NCI-H146 (cell line): ENCODE measurements at places on chromosomes 11 and 22.

DNA sequence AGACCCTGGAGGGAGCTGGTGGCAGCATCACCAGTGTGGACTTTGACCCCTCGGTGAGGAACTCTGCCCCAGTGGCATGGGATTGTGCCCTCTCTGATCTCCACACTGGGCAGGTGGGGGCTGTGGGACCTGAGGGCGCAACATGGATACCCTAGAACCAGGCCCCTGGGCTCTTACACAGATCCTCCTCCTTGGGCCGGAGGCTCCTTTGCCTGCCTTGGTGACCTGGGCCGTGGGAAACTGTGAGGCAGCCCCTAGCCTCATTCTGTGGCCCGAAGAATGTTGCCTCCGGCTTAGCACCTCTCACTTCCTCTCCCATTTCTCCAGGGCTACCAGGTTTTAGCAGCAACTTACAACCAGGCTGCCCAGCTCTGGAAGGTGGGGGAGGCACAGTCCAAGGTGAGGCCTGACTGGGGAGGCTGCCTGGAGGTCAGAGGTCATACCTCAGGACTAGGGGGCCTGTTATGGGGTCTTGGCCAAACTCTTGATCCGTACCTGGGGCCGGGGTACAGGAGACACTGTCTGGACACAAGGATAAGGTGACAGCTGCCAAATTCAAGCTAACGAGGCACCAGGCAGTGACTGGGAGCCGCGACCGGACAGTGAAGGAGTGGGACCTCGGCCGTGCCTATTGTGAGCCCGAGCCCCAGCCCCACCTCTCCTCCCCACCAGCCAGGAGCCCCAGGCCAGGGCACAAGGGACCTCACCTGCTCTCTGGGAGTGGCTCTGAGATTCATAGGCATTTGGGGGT is 12.2 kb downstream of the ATG16L2 start:
- no peak for DNase-seq

DNA sequence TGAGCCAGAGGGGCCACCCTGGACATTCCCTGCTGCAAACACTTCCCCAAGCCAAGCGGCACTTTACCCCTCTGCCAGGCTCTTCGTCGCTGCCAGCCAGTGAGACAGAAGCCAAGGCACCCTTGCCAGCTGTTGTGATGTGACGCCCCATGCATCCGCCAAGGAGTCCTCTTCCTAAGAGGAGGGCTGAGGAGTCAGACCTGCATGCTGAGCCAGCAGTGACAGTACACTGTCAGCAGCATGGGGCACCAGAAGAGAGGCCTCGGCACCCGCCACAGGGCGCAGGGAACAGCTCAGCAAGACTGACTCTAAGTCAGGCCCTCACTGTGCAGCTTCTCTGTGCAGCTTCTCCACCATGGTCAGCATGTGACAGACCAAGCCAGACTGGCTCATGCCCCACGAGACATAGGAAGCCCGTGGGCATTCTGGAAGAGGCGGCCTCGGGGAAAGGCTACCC is 26.4 kb downstream of the VPS37C start:
- no peak for DNase-seq

GRCh38 chr11:134662629-134663360 is 250.8 kb upstream of the B3GAT1 start:
- no peak for DNase-seq

GRCh38 chr11:67499808-67500483 is 5.2 kb downstream of the PITPNM1 start:
- DNase-seq = no peak

GRCh38 chr11:45930031-45930794 is 7.8 kb downstream of the LARGE2 start:
- DNase-seq = peak; percentile 89

GRCh38 chr22:27820896-27821866 is 19.6 kb upstream of the MN1 start:
- DNase-seq = no peak

- DNase-seq = no peak
These were observed 205.1 kb upstream of the CADM1 start for GRCh38 chr11:115709297-115709696.

DNA sequence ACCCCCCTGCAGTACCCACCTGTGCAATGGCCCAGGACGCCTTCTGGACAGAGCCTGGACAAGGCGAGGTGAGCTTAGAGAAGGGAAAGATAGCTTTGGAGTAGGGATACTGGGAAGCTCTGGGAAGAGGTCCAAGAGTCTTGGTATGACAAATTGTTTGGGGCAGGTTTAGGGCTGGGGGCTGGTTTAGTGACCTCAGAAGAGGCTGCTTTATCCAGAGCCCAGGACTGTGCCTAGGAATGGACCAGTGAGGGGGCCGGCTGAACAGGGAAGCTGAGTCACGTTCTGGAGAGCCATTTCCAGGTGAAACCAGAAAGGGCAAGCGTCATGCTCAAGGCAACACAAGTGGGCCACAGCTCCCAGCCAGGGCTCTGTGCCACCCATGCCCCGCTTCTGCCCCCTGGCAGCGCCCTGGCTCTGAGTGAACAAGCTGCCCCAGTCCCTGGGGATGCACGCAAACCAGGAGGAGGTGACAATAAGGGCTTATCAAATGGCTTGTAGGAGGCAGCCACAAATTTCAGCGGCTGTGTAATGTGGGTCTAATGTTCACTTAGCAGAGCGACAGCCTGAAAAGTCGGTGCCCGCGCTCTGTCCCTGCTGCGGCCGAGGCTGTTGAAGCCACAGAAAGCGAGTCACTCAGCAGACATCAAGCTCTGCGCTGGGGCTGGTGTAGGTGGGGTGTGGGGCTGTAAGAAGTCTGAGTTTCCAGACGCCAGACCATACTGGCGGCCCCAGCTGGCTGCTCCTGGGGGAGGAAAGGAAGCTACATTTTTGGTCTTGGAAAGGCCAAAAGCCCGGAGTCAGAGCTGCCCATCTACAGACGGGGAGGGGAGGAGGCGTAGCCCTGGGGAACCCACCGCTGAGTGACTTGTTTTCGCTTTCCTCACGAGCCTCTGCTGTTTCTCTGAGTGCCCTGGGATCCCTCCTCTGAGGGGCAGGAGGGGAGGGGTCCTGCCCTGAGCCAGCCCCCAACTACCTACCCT is 18.3 kb upstream of the SYT7 start:
- no peak for DNase-seq

DNA sequence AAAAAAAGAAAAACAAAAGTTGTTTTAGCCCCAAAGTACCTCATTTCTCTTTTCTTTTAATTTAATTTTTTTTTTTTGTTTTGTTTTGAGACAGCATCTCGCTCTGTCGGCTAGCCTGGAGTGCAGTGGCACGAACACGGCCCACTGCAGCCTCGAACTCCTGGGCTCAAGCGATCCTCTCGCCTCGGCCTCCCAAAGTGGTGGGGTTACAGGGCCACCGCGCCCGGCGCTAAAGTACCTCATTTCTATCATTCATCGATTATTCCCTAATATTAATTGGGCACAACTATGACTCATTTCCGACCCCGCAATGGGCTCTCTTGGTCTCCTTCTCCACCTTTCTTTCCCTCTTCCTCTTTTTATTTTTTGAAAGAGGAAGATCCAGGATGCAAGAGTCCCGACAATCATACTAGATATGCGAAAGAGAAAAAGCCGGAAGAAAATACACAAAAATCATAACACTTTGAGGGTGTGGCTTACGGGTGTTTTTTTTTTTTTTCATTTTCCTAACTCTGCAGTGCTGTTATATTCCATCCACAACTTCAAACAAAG is 475 bp upstream of the AIP start:
- DNase-seq = no peak
